ENCODE measurements at places on chromosomes 11 and 22. TPM values are rescaled to one million over a fixed set of nuclear protein-coding genes. Genes with fewer than 3 reads are reported as not detected.

Gene RAG2
- not detected for total RNA-seq

Gene SYT7
- 4.9 TPM for total RNA-seq

Gene MYBPC3
- total RNA-seq: not detected

Gene MRGPRF
- 3.8 TPM for total RNA-seq

DNA sequence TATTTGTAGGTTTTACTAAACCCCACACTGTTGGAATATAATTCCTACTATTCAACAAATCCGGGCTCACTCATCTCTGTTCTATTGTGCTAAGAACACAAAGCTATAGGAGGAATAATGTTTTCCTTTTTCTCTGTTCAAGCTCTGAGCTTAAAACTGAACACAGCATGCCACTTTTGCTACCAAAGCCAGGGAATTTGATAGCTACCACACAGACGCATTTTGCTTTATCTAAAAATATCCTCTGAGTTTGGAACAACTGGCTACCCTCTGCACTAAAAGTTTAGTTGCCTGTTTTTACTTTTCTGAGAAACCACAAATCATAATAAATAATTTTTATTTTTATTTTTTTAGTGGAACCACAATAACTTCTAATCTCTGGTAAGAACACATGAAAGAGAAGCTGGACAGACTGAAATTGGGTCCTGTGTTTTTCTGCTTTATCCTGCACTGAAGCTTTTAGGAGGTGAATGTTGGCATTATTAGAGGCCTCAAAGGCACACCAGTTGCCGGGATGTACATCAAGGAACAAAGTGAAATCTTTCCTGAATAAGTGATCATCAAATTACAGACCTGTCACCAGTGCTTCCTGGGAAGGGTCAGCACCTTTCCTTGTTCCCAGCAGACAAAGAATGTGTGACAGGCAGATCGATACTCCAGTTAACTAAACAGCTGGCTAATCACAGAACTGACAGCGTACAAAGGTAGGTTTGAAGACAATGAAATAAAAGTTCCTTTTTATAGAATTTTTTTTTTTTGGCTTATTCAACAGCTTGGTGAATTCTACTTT, 523.2 kb upstream of the TENM4 start:
- peaks cover 10% of the 10 kb centered on the region for H3K4me1 ChIP-seq
- H3K36me3 ChIP-seq: no peaks in the 10 kb centered on the region
- DNase-seq: no peak
- H3K27me3 ChIP-seq: no peaks in the 10 kb centered on the region
- H3K4me3 ChIP-seq: peak overlapping the region; percentile 20

DNA sequence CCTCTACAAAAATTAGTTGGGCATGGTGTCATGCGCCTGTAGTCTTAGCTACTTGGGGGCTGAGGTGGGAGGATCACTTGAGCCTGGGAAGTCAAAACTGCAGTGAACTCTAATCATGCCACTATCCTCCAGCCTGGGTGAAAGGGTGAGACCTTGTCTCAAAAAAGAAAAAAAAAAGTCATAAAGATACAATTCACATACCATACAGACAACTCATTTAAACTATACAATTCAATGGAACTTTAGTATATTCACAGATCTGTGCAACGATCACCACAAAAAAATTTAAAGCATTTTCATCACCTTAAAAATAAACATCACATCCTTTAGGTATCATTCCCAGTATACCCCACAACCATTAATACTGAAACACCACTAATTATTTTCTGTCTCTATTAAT, 201.2 kb downstream of the PGR start:
- no peaks in the 10 kb centered on the region for H3K27me3 ChIP-seq
- no peak for DNase-seq
- H3K4me1 ChIP-seq: no peaks in the 10 kb centered on the region
- H3K27ac ChIP-seq: no peak overlapping the region
- no peaks in the 10 kb centered on the region for H3K36me3 ChIP-seq
- no peak overlapping the region for H3K4me3 ChIP-seq

DNA sequence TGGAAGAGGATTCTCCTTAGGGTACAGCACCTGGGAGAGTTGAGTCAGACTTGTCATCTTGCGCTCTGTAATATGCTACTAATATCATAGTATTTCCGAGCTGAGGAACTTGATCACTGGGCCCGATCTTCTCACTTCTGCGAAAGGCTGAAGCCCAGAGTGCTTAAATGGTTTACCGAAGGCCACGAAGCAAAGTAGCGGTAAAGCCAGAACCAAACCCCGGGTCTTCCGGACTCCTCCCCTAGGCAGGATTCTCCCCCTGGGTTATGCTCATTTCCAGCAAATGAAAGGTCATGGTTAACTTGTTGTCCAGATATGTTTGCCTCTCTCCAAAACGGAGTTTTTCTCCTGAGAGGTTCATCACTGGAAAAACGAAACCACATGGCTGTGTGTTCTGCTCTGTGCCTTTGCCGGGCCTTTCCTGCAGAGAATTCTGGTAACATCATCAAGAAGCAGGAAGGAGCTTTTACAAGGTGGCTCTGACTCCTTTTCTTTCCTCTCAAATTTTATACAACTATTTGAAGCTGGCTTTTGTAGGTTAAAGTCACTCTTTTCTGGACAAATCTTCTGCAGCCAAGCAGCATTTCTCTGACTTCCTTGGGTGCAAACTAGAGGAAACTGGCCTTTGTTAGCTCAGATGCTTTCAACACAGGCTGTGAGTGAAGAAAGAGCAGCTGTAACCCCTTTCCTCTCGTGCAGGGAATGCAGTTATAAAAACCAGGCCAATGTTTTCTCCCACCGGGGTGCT, 35.5 kb downstream of the UBASH3B start:
- DNase-seq: no peak
- H3K4me1 ChIP-seq: no peaks in the 10 kb centered on the region
- H3K27me3 ChIP-seq: no peaks in the 10 kb centered on the region
- peak overlapping the region; percentile 60 for H3K27ac ChIP-seq
- H3K4me3 ChIP-seq: peak overlapping the region; percentile 31

DNA sequence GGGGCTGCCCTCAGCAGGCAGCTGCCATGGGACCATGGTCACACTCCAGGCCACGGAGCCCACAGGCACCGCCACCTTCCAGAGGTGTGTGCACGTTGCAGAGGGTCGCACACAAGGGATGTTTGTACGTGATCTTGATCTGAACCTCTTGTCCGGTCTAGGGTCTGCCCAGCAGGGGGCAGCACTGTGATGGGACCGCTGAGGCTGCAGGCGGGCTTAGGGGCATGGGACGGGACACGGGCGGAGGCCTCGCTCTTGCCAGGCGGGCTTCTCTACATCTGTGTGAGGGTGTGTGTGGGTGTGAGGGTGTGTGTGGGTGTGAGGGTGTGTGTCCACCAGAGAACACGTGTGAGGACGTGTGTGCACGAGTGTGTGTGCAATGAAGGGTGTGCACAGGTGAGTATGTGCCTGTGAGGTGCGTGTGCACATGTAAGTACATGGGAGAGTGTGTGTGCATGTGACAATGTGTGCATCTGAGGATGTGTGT, 52.4 kb downstream of the CACNA1I start:
- no peak overlapping the region for H3K27ac ChIP-seq
- H3K36me3 ChIP-seq: no peaks in the 10 kb centered on the region
- no peaks in the 10 kb centered on the region for H3K4me1 ChIP-seq
- peak; percentile 31 for DNase-seq

GRCh38 chr11:62727872-62728170, 465 bp upstream of the TTC9C start:
- peak overlapping the region; percentile 79 for H3K4me3 ChIP-seq
- no peaks in the 10 kb centered on the region for H3K27me3 ChIP-seq
- H3K27ac ChIP-seq: peak overlapping the region; percentile 87
- peak; percentile 90 for DNase-seq
- peaks cover 47% of the 10 kb centered on the region for H3K4me1 ChIP-seq

DNA sequence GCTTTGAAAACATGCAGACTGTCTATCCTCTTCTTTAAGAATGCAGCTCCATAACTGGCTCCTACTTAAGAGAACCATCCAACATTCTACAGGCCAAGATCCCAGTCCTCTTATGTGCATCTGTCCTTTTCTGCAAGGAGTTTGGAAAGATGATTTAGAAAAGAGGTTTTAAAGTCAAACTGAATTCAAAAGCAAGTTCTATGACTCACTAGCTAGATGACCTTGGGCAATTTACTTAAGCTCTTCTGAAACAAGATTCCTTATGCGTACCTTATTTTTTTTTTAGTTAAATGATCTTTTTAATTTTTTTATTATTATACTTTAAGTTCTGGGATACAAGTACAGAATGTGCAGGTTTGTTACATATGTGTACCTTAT, 29.2 kb downstream of the GUCY1A2 start:
- H3K27me3 ChIP-seq: no peaks in the 10 kb centered on the region
- no peaks in the 10 kb centered on the region for H3K36me3 ChIP-seq
- no peak overlapping the region for H3K4me3 ChIP-seq
- no peaks in the 10 kb centered on the region for H3K4me1 ChIP-seq
- peak overlapping the region; percentile 34 for H3K27ac ChIP-seq

- peaks cover 5% of the 10 kb centered on the region for H3K36me3 ChIP-seq
- H3K4me1 ChIP-seq: peaks cover 2% of the 10 kb centered on the region
- no peak overlapping the region for H3K27ac ChIP-seq
- no peaks in the 10 kb centered on the region for H3K27me3 ChIP-seq
- DNase-seq: no peak
- no peak overlapping the region for H3K4me3 ChIP-seq
Measured at GRCh38 chr22:41127451-41127850, 35.1 kb downstream of the EP300 start.

DNA sequence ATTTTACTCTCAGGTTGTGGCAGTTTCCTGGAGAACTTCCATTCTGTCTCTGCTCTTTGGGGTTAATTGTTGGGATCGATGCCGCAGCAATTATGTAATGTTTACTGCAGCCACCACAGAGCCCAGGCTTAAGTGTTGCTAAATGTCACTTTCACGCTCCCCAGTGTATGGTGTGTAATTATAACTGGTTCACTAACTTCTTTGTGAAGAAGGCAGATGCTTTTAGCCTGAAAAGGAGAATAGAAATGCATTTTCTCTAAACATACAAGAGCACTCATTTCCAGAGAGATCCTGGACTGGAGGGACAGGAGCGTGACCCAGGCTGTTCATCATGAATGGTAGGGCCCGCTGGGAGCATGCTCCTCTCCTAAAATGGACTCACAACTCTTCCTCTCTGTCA, 132.2 kb upstream of the PLET1 start:
- no peaks in the 10 kb centered on the region for H3K27me3 ChIP-seq
- H3K4me3 ChIP-seq: no peak overlapping the region
- no peaks in the 10 kb centered on the region for H3K4me1 ChIP-seq
- no peak for DNase-seq
- no peak overlapping the region for H3K27ac ChIP-seq
- no peaks in the 10 kb centered on the region for H3K36me3 ChIP-seq

GRCh38 chr11:83012168-83013067, 59.3 kb downstream of the RAB30 start:
- H3K4me1 ChIP-seq: peaks cover 77% of the 10 kb centered on the region
- H3K27me3 ChIP-seq: no peaks in the 10 kb centered on the region
- no peak for DNase-seq
- no peak overlapping the region for H3K4me3 ChIP-seq
- peak overlapping the region; percentile 81 for H3K27ac ChIP-seq

DNA sequence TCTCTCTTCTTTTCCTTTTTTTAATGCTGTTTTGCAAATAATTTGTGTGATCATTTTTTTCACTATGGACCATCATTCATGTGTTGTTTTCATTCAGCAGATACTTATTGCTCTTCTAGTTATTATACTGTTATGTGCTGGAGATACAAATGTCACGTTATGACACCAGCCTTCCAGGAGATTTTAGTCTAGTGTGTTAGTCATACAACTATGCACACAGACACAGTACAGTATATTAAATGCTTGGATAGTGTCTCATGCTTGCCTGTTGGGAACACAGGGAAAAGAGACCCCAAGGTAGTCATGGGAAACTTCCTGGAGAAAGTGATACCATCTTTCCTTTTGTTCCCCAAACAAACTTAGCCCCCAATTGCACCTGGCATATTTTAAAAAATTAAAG, 116.1 kb downstream of the UVRAG start:
- no peaks in the 10 kb centered on the region for H3K36me3 ChIP-seq
- H3K27me3 ChIP-seq: no peaks in the 10 kb centered on the region
- H3K4me1 ChIP-seq: no peaks in the 10 kb centered on the region
- H3K4me3 ChIP-seq: no peak overlapping the region
- no peak for DNase-seq
- no peak overlapping the region for H3K27ac ChIP-seq

- peak; percentile 49 for DNase-seq
- H3K4me3 ChIP-seq: no peak overlapping the region
- H3K36me3 ChIP-seq: peaks cover 21% of the 10 kb centered on the region
- H3K4me1 ChIP-seq: peaks cover 36% of the 10 kb centered on the region
Measured at GRCh38 chr11:1297011-1297575, 12.3 kb downstream of the TOLLIP start.

GRCh38 chr11:69234740-69235710, 58.9 kb upstream of the MYEOV start:
- no peak for DNase-seq
- no peak overlapping the region for H3K27ac ChIP-seq
- H3K4me3 ChIP-seq: no peak overlapping the region
- no peaks in the 10 kb centered on the region for H3K4me1 ChIP-seq
- H3K27me3 ChIP-seq: no peaks in the 10 kb centered on the region

DNA sequence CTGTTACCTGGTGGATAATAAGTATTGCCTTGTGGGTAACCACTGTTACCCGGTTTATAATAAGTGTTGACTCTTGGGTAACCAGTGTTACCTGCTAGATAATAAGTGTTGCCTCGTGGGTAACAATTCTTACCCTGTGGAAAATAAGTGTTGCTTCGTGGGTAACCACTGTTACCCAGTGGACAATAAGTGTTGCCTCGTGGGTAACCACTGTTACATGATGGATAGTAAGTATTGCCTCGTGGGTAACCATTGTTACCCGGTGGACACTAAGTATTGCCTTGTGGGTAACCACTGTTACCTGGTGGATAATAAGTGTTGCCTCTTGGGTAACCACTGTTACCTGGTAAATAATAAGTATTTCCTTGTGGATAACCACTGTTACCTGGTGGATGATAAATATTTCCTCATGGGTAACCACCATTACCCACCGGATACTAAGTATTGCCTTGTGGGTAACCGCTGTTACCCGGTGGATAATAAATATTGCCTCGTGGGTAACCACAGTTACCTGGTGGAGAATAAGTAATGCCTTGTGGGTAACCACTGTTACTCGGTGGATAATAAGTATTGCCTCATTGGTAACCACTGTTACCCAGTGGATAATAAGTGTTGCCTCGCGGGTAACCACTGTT, 8.7 kb upstream of the NXPE4 start:
- H3K4me3 ChIP-seq: no peak overlapping the region
- H3K27ac ChIP-seq: no peak overlapping the region
- H3K36me3 ChIP-seq: no peaks in the 10 kb centered on the region
- DNase-seq: no peak
